ENCODE measurements at places on chromosomes 6 and 20.

DNA sequence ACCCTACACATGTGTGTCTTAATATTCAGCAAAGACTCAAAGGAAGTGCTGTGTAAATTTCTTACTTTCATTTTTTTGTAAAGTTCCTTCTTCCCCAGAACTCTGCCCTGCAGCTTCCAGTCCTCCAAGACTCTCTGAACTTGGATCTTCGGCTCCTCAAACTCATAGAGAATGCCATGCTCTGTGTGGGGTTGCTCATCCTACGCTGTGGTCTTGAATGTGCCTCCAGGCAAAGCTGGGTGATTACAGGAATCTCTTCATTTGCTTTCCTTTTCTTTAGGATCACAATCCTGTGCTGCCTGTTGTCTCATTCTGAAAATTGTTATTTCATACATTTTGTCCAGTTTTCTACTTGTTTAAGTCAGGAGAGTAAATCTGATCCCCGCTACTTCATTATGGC lies 14.5 kb upstream of the CDC5L start:
- DNase-seq = no peak

DNA sequence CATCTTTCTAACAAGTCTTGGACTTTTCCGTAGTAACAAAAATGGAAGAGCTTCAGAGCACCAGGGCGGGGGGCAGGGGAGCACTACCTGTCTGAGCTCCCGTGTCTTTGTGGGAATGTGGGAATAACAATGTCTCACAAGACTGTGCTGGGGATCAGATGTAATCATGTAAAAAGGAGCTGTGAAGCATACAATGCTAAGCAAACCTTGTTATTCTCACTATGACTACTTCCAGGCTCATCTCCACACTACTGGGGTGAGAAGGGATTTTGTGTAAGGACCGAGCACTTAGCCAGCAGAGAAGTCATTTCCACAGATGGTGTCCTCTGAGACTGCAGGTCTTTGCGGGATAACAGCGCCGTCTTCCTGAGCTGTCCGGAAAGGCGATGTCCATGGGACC lies 27.1 kb downstream of the PRR18 start:
- DNase-seq = no peak

- no peak for DNase-seq
Observed at GRCh38 chr6:53813801-53814200, 19.0 kb downstream of the LRRC1 start.

DNA sequence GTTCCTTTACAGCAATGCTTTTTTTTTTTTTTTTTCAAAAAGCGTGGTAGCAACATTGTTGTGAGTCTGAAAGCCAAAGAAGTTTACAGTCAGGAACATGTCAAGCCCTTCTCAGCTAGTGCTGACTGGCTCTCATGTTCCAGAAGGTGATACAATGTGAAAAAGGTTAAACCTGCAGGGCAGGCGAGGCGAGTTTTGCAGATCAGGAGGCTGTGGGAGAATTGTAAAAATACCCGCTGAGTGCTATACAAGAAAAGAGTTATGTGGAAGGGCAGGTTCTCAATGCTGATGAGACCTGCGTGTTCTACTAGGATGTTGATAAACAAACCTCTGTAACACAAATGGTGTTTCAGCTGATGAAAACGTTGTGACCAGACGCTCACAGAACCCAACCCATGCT lies 30.9 kb upstream of the RPP40 start:
- no peak for DNase-seq

GRCh38 chr6:93447874-93448273 lies 28.5 kb upstream of the EPHA7 start:
- DNase-seq = no peak

DNA sequence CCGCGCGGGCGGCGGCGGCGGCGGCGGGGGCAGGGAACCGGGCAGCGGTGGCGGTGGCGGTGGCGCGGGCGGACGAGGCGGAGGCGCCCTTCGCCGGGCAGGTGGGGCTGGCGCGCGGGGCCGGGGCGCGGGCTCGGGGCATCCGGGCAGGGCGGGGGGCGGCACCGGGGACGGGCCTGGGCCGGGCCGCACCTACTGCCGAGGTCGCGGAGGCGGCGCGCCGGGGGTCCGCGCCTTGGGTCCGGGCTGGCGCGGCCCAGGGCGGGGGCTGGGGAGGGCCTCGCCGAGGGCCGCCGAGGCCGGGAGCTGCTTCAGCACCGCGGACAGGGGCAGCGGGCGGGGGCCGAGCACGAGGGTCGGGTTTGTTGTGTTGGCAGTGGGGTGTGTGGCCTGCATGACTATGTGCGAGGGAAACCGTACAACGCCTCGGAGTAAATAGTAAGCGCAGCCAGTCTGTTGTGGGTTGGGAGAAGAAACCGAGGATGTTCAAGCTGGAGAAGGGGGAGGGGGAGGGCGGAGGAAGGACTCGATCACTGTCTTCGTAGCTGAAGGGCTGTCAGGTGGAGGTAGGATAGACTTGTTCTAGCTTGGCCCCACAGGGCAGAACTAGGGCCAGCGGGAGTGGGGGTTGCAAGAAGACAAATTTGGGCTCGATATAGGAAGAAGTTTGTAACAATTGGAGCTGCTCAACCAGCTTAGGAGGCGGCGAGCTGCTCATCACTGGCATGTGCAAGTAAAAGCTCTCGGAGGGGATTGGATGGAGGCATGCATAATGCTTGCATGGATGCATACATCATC lies 593 bp downstream of the MMP24 start:
- DNase-seq = peak; percentile 62

GRCh38 chr6:18254793-18255192 lies 9.5 kb downstream of the DEK start:
- no peak for DNase-seq

- peak; percentile 76 for DNase-seq
Observed at GRCh38 chr6:125746731-125747588, 2.5 kb upstream of the HEY2 start.

DNA sequence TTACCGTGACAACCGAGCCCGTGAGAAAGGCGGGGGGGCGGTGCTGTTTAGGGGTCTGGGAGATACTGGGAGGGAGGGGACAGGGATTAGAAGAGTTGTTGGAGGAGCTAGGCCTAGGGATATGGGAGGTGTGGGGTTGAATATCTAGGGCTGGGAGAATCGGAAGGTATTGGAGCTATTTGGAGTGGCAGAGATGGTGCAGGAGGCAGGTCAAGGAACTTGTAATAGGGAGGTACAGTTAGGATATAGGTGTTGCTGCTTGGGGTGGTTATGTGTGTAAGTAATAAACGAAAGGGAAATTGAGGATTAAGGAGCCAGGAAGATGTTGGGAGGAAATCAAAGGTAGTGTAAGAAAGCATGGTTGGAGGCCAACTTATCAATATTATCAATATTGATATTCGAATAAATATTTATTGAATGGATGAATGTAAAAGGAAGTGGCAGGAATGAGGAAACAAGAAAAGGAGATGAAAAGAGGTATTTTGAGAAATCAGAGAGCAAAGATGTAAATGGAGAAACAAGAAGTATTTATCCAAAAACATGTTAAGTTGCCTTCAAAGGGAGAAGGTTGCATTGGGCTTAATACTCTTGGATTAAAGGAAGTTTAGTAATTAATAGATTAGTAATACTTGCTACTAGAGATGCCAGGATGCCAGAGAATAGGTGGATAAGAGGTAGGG lies 602 bp downstream of the PPP1R11 start:
- DNase-seq = peak; percentile 82

- no peak for DNase-seq
Observed at GRCh38 chr6:100163035-100163434, 169.0 kb upstream of the MCHR2 start.

- DNase-seq = peak; percentile 35
Observed at GRCh38 chr6:33424855-33425667, 5.2 kb downstream of the SYNGAP1 start.

DNA sequence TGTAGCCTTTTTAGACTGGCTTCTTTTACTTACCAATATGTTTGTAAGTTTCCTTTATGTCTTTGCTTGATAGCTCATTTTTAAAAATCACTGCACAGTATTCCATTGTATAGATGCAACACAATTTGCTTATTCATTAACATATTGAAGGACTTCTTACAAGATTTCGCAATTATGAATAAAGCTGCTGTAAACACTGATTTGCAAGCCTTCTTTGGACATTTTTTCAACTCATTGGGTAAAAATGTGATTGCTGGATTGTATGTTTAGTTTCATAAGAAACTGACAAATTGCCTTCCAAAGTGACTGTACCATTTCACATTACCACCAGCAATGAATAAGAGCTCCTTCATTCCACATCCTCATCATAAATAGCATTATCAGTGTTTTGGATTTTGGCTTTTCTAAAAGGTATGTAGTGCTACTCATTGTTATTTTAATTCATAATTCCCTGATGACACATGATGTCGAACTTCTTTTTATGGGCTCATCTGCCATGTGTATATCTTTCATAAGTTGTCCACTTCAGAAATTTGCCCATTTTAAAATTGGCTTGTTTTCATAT lies 80.7 kb downstream of the TFAP2B start:
- DNase-seq = no peak

DNA sequence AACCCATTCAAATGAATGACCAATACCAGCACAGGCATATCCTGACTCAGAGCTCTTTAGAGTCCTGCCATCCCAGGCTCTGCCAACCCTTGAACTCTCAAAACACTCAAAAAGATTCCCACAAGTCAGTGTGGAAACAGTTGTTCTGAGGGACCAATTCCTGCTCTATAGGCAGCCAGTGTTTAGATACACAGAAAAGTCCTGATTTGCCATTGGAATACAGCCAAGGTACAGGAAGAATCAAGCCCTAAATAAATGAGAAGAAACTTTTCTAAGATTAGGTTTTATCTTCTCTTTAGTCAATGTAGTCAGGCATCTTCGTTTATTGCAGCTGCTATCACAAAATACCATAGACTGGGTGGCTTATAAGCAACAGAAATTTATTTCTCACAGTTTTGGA lies 626.8 kb upstream of the ARID1B start:
- no peak for DNase-seq

DNA sequence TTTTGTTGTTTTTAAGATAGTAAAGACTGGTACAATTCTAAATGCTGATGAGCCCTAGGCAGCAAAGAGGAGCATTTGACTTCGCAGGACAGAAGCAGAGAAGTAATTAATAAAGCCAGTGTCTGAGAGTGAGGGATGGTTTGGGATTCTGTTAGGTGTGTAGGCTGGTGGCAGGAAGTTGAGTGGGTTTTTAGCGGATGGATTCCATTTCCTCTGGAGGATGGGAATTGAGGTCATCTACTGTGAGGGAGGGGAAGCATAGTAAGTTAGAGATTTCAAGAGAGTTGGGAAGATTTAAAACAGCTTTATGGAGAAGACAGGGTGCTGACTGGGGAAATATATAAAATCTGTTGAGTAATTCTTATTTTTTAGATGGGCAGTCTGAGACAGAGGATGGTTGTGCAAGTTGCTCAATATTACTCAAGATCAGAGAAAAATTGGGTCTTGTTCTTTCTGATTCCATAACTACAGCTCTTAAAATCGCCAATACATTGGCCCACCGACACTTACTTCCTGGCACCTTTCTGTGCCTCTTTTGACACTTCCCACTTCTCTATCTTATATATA lies 48.8 kb downstream of the PRL start:
- DNase-seq = no peak

DNA sequence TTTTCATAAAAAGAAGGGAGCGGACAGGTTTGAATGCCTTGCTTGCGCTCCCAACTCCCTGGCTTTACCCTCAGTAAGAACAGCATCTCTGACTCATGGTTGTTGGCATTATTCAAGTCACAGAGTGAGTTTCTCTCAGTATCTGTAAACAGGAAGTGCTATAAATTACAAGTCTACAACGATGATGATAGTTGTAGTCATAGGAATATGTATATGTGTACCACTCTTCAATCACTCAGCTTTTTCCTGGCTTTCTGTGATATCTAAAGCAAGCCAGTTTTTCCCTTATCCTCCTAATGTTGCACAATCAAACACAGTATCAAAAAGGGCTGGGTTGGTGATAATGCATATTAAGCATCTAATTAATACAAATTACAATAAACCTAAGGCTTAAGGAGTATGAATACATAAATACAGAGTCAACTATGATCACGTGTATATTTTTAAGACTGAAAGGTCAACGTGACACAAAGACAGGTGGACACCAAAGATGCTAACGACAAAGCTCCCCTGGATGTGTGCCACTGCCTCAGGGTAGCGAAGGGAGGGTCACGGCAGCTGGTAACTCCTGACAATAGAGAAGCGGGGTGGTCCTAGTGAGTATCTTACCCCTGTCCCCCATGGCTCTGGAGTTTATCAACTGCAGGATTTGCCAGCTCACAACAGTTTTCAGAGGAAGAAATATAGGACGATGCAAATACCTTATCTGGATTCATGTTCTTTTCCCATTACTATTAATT lies 202.8 kb downstream of the BTBD9 start:
- DNase-seq = no peak

DNA sequence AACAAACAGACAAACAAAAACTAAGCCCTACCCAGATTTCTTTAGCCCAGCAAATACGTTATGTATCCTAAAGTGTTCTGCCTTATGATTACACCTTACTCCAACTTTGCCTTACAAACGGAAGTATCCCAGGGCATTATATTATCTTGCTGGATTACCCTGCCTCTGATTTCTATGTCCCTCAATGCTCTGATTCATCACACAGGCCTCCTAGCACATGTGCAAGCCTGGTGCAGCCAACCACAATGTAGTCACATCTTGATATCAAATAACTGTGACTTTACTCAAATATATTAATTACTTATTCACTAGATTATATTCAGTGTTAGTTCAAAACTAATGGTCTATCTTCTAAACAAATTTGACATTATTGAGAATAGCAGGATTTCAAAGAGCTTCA lies 598.6 kb downstream of the TBC1D32 start:
- no peak for DNase-seq

DNA sequence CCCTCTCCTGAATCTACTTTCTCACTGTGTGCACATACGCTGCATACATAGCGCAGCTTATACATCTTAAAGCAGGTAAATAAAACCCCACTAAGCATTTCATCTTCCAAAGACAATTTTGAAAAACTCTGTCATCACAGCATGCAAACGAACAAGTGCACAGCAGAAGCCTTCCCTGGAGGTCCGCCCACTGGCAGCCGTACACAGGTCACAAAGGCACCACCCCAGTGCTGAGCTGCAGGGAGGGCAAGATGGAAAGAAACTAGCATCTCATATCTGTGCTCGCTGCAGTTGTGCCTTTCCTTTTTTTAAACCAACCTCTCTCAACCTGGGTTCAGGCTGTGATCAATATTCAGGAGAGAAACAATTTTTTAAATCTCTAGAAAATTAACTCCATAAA lies 73.3 kb downstream of the HUS1B start:
- no peak for DNase-seq

DNA sequence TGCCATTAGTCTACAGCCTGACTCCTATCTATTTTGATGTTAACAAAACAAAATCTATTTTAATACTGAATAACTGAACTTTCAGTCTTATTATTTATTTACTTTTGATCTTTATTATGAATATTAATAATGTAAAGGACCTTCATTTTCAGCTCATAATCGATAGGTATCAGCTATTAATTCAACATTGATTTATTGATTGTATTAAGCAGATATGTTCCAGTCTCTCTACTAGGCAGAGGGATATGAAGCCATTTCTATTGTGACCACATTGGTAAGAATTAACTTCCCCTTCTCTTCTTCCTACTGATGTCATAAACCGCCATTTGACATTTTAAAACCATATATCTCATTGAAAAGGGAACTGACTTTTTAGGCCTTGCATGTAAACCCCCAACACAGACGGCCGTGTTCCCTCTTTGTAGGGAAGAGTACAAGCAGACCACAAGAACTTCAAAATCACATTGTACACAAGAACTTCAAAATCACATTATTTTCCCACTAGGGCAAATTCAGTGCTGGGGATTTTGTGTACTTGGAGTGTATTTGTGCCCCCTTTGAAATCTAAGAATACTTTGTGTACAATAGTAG lies 69.5 kb upstream of the FABP7 start:
- peak; percentile 13 for DNase-seq
